ENCODE measurements at places on chromosomes 4 and X.

GRCh38 chr4:87807402-87807801 is 8.0 kb downstream of the IBSP start:
- DNase-seq, result no peak

GRCh38 chr4:73329300-73329699 is 70.7 kb upstream of the ANKRD17 start:
- no peak for DNase-seq

GRCh38 chrX:110156167-110156754 is 153.3 kb downstream of the TMEM164 start:
- no peak for DNase-seq

DNA sequence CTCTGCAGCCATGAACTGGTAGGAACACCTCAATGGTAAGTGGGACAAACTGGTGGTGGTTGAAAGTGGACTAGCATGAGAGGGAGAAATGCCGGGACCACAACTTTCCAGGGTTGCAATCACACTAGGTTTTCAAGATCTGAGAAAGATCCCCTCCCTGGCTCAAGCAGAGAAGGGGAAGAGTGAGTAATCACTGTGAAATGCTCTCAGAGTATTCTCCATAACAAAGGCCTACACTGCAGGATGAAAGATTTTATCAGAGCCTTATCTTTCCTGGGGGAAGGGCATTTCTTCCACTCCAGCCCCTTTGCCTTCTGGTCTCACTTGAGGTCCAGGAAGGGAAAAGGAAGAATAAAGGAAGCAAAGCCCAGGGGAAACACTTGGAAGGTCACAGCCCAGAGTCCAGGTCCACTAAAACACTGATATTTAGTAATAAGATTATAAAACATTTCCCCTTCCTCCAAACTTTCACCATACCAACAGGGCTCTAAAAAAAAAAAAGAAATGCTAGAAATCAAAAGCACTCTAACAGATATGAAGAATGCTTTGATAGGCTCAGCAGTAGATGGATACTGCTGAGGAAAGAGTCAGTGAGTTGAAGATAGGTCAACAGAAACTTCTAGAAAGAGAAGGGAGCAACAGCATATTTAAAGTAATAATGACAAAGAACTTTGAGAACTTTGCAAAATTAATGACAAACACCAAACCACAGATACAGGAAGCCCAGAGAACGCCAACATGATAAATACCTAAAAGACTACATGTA is 95.9 kb downstream of the WDFY3 start:
- peak; percentile 25 for DNase-seq

DNA sequence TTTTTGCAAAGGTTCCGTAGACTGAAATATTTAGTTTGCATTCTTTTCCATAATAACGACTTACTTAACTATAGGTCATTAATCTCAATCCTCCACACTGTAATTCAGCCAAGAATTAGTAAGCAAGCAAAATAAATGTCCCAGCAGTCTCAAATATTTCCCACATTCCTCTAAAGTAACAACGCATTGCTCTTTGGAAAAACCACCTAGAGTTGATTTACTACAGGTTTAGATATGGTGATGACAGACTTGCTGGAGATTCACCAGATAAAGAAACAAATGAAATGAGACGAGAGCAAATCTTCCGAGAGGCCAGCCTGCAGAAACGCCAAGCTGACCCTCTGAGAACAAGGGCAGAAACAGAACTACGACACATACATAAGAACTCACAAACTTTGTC is 28.9 kb downstream of the TENM3 start:
- no peak for DNase-seq

DNA sequence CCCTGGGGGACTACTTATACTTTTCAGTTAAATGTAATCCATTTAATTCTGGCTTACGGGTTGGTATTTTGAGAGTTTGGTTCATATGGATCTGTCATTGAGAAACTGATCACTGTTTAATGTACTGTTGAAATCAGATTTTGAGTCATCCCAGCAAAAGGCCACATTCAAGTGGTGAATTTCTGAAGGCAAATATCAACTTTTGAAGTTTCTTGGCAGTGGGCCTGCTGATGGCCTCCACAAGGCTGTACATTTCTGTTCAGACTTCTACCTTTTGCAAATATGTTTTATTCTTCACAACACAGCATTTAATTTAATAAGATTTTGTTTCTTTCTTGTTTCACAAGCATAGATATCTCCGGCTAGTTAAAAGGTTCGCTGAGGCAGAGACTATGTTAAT is 138.7 kb downstream of the PDGFC start:
- DNase-seq, result no peak

- no peak for DNase-seq
Observed at GRCh38 chrX:100376576-100376975, 33.5 kb downstream of the PCDH19 start.

DNA sequence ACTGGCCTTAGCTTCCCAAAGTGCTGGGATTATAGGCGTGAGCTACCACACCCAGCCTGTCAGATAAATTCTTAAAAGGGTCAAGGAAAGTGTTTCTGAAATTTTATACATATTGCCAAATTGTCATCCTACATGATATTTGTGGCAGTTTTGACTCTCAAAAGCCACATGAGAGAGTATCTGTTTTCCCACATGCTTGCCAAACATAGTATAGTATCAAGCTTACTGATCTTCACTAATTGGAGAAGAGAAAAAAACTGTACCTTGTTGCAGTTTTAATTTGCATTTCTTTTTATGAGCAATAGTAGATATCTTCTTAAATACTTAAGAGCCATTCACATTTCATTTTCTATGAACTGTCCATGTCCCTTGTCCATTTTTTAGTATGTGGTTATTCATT is 83.6 kb downstream of the TET2 start:
- no peak for DNase-seq

DNA sequence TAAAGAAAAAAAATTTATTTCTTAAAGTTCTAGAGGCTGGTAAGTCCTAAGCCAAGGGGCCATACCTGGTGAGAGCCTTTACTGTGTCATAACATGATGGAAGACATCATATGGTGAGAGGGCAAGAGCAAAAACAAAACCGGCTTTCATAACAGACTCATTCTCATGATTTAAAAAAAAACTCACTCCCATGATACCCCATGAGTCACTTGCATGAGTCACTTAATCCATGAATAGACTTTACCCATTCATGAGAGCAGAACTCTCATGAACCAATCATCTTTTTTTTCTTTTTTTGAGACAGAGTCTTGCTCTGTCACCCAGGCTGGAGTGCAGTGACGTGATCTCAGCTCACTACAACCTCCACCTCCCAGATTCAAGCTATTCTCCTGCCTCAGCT is 369.7 kb upstream of the DIAPH2 start:
- no peak for DNase-seq

- DNase-seq, result no peak
Observed at GRCh38 chr4:82994834-82995233, 15.8 kb downstream of the LIN54 start.

GRCh38 chrX:46961097-46961496 is 48.9 kb downstream of the JADE3 start:
- DNase-seq, result no peak

DNA sequence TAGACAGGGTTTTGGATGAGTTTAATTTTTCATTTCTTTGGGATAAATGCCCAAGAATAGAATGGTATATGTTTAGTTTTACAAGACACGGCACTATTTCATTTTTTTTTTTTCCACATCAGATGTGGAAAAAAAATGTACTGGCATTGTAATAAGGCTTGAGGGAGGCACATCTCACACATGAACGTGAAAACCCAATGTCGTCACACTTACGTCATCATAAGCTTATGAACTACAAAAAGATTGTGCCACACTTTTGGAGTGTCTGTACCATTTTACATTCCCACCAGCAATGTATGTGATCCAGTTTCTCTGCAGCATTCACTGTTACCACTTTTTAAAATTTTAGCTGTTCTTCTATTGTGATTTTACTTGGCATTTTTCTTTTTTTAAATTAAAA is 74.2 kb downstream of the TAF1 start:
- no peak for DNase-seq
